ENCODE measurements at places on chromosomes 5 and 9.

DNA sequence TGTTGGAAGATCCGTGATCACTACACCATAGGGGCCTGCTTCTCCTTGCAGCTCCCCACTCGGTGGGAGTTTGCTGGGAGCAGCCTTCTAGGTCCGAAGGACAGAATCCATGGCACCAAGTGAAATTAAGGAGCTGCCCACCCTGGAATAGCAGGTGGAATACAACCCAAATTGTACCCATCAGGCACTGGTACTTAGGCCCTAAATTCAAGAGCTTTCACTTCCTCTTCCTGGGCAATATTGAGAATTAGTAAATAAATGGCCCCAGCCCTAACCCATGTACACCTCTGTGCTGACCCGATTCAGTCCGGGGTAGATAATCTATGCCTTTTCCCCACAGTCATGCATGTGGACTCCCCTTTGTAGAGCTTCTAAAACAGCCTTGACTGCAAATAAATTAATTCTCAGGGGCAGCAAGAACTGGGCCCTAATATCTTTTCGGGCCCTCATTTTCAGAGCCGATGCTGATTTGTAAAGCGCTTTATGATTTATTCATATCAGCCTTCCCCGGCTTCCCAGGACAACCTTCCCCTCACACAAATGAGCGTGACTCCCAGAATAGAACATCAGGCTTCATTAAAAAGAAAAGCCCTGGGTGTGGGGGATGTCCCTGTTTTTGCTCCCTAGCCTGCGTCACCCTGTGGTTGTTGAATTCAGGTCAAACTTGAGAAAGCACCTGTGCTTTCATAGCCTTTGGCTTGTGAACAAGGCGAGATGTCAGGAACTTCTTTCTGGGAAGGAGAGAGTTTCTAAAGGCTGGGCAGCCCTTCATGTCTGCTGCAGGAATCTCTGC lies 126.1 kb upstream of the TBC1D2 start:
- no peak for DNase-seq

GRCh38 chr9:133605446-133605845 lies 3.7 kb downstream of the FAM163B start:
- DNase-seq, result no peak

DNA sequence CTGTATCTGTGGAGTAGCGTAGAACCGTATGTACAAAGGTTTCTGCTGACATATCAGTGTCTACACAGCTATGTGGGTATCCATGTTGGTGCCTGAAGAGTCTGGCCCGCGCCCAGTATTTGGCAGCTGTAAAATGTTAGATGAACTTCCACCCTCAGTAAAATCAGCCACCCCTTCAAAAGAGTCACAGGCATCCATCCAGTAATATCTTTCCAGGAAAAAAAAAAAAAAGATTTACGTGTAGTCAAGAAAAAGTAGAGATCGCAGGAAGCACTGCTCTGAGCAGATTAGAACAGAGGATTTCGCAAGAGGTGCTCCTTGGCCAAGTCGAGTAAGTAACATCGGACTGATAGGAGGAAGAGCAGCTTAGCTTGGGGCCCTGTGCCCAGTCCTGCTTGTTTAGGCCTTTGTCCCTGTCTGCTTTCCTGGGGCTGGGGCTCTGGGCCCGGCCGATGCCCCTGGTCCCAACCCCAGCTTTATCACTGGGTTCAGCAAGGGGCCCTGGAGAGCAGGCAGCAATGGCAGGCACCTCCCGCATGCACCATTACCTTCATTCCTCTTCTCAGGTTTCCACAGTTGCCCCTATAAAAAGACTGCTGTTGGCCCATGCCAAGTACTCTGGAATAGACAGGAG lies 21.2 kb downstream of the DAPK1 start:
- DNase-seq, result no peak

- peak; percentile 18 for DNase-seq
Observed at GRCh38 chr5:115168829-115169486, 750 bp downstream of the TRIM36 start.

GRCh38 chr5:150075233-150075632 lies 11.1 kb downstream of the CSF1R start:
- no peak for DNase-seq

GRCh38 chr9:117595650-117596049 lies 108.6 kb upstream of the TLR4 start:
- no peak for DNase-seq

- no peak for DNase-seq
Observed at GRCh38 chr5:32231929-32232328, 57.8 kb upstream of the GOLPH3 start.

DNA sequence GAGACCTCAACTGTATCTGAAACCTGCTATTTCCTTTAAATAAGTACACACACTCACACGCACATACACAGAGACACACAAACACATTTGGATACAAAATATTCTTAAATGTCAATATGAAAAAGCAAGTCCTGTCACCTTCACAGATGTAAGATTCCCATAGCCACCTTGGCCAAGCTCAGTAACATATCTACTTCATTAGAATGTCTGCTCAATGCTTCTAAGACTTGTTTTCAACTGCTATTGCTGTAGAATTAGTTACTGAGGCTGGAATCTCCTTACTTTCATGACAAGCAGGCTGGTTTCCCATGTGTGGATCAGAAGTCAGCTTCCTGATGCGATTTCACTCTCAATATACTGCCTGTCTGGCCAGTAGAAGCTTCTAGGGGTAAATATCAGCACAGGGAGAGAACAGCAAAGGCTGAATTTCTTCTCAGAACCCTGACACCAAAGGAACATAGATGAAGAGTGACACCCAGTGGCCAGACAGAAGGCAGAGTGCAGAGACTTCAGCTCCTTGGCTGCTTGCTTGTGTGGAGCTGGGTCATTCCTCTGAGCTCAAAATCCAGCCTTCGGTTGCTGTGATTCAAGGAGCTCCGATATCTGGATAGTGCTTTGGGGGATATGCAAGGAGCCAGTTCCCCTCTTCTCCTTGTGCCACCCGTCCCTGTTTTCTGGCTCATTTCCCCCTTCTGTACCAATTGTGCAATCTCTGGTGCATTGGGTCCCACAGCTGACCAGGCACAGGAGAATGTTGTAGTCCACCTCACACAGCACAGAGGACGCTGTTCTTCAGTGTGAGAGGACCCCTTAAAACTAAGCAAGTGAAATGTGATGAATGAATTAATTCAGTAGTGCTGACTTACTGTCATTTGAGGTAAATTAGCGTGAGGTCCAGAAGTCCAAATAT lies 26.6 kb upstream of the ABLIM3 start:
- peak; percentile 59 for DNase-seq

DNA sequence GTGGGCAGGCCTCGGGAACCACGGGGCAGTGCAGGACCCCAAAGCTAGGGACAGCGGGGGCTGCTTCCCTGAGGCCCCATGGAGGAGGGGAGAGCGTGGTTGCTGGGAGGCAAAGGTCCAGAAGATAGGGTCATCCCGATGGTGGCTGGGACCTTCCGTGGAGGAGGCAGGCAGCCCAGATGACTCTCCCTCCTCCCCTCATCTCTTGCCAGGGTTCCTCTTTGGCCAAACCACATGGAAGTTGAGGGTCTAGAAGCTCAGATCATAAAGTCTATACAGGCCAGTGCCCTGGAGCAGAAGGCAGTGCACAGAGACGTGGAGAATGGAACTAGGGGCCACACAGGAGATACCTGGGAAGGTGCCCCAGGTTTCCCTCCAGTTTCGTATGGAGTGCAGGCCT lies 22.6 kb downstream of the DAB2IP start:
- DNase-seq, result no peak

DNA sequence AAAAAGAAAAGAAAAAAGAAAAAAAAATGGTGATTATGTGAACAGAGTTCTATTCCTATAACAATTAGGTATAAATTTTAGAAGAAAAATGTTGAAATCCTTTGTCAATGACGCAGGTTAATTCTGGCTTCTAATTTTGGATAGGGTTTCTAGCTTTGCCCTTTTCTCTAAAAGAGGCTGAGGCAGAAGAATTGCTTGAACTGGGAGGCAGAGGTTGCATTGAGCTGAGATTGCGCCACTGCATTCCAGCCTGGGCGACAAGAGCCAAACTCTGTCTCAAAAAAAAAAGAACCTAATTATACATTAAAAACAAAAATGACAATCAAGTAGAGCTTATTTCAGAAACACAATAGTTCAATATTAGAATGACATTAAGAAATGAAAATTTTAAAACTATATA lies 2.9 kb downstream of the STXBP1 start:
- no peak for DNase-seq

GRCh38 chr5:50684721-50685120 lies 18.3 kb downstream of the PARP8 start:
- no peak for DNase-seq

GRCh38 chr9:132114102-132114707 lies 34.5 kb upstream of the MED27 start:
- DNase-seq, result no peak

DNA sequence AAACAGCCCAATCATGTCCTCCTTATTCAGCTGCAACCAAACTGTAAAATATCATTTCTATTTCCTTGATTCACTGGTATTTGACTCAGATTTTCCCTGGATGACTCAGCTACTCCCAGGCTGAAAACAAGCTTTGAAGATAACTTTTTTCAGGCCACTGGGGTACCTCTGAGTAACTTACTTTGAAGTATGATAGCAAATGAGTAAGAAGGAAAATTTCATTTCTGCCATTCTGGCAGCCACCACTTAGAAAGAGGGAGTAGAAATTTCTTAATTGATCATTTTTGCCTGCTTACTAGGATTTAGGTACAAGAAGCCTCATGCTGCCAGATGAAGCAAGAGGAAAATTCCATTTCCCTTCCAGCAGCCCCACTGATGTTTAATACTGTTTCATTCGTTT lies 247.4 kb downstream of the PRELID2 start:
- no peak for DNase-seq

GRCh38 chr5:149257889-149258705 lies 13.6 kb upstream of the AFAP1L1 start:
- no peak for DNase-seq

DNA sequence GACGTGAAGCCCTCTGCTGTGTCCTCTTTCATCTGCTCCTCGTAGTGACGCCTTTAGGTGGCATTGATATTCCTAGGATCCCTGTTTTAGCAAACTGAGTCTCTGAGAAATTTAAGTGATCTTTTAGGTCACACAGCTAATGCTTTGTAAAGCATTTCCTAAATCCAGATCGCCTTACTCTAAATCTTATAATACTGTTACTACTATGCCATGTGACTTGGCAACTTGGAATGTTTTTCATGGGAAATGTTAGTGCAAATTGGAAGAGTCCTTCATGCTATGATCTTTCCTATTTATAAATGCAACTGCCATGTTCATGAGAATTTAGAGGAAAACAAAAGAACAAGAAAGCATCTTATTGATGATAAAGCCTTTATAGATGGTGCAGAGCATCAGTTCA lies 212.2 kb downstream of the TRIO start:
- no peak for DNase-seq

DNA sequence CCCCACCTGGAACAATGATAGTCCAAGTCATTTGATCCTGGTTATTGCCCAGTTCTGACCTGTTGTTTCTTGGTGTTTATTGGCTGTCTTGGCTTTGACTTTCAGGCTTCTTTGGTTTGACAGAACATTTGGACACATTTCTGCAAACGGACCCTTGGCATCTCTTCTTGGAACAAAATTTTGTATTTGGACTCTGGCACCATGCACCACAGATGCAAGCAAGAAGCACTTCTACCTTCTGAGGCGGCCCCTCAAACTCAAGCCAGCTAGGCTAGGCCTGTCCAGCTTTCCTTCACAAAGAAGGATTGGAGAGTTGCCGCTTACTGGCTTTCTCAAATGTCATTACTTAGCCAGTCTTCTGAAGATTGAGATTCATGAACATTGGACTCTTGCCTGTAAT lies 23.1 kb upstream of the FGF10 start:
- no peak for DNase-seq

GRCh38 chr9:116870566-116870965 lies 183.5 kb downstream of the TRIM32 start:
- no peak for DNase-seq

DNA sequence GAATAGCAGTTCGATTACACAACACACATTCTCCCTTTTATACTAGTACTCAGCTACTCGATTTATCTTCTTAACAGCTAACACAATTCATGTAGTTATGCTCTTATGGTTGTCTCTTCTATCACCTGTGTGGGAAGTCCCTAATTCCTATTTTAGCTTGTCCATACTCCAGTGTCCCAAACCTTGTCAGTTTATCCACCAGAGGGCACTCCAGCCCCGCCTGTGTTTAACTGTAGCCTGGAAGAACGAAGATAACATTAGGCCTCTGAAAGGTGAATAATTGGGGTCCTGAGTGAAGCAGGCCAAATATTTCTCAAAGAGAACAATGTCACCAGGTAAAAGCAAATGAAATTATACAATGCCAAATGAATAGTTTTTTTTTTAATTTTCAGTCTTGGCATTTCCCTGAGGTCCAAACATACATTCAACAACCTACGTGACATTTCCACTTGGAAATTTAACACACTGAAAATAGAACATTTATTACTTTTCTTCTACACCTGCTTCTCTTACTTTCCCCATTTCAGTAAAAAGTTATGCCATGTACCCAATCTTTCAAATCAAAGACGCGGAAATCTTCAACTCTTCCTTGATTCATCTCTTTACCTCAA lies 560.7 kb downstream of the HTR1A start:
- peak; percentile 40 for DNase-seq

DNA sequence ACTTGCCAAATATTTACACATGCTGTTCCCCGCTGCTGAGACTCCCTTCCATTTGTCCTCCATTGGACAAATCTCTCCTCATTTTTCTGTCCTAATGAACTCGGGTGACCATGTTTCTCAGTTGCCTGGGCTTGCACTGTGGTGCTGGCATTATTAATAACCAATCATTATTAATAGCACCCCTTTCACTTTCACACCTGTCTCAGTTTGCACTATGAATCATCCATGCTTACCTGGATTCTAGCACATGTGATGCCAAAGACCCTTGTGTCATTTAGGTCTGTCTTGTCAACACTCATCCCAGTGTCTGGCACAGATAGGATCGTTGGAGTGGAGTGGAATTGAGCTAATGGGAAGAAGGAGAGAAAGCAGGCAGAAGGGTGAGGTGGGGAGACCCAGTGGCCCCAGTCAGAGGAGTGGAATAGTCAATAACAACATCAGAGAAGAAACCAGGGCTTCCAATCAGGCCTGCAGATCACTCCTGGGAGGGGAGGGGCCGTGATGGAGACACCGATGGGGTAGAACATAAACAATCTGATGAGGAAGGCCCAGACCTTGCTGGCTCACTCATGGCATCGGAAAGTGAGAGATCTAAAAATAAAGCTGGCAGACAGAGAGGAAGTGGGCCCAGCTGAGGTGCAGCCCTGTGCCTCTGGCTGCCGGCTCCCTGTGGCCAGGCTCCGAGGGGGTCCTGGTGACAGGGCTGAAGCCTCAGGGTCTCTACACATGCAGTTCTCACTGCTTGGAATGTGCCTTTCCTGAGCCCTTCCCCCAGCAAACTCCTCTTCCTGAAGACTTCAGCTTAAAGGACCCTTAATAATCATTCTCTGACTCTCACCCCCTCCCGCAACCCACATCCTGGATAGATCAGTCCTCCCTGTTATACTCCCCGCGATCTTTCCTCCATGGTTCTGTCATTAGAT lies 33.5 kb upstream of the CRB2 start:
- no peak for DNase-seq

GRCh38 chr5:36659411-36659810 lies 53.0 kb downstream of the SLC1A3 start:
- DNase-seq, result no peak

- DNase-seq, result no peak
Observed at GRCh38 chr9:136667214-136667939, 4.7 kb downstream of the EGFL7 start.
